Stimulated activated CD8-positive, alpha-beta memory T cell treated with anti-CD3 and anti-CD28 coated beads, Interleukin-7, amount 100 ng/mL, for 1 hour (primary cell): ENCODE measurements at places on chromosomes 3 and 15.

DNA sequence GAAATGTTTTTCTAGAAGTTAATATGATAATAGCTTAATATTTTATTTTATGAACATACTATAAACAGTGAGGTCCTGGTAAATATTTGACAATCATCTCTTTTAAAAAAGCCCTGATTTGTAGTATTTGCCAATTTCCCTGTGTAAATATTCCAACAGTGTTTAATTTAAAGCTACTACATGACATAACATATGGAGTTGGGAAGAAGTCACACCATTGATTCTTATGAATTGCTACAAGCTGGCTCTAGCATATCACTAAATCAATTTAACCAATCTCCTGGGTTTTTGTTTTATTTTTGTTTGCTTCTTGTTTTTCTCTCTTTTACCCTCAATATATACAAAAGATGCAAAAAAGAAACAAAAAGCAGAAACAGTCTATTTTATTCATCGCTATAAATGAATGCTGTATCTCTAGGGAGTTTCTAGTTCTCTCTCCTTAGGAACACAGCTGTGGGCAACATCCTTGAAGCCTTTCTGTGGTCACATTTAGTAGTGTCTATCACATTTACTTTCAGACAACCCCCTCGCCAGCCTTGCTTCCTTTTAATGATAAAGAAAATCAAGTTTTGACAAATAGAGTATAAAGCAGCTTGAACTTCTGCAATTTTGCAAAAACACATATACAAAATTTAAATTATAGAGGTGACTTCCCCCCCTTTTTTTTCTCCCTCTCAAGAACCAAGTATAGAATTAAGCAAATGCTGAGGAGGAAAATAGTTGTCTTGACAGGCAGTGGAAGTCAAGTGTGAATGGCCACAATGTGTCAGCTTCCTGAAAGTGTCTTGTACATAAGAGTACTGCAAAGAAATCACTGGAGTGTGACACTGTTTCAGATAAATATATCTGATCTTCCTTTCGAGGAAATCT is 21.4 kb downstream of the CCR1 start:
- no peak for DNase-seq

DNA sequence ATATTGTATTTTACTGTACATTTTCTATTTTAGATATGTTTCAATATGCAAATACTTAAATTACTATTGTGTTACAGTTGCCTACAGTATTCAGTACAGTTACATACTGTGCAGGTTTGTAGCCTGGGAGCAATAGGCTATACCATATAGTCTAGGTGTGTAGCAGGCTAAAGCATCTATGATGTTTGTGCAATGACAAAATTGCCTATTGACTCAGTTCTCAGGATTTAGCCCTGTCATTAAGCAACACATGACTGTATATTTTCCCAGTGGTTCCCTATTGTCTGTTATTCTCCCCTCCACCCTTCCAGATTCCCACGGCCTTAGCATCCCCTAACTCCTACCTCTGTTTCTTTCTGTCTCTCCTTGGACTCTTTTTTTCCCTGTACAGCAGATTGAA is 10.7 kb downstream of the MOBP start:
- DNase-seq, result no peak

DNA sequence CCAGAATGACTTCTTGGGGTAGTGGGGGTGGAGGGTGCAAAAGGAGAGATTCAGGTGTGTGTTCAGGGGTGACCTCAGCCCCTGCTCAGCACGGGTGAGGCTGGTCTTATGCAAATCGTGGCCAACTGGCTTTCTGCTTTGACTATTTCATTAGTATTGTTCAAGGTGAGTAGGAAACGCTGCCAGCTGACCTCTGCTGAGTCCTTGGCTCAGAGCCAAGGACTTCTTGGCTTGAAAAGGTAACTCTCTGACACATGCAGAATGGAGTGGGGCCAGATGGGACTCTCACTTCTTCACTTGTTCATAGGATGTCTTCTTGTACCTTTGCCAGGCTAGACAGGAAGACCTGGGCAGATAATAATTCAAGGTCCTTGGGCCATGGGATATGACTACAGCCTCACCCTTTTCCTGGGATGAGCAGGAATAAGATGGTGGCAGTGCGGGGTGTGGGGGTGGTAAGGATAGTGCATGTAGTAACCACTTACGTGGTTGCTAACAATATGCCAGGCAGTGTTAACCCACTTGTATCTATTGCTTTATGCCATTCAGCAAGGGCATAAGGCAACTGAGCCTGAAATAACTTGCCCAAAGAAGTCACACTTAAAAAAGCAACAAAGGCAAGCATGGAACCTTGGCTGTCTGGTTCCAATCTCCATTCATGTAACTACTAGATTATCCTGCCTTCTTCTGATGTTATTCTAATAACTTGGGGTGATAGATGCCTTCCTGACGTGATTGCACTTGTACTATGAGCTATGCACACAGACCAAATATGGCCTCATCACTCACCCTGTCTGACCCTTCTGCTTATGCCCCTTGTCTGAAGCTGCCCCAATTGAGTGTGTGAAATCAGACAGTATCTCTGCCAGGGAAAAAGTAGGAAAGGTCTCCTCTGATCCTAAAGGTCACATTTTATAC is 193.1 kb downstream of the NR1D2 start:
- DNase-seq, result no peak

DNA sequence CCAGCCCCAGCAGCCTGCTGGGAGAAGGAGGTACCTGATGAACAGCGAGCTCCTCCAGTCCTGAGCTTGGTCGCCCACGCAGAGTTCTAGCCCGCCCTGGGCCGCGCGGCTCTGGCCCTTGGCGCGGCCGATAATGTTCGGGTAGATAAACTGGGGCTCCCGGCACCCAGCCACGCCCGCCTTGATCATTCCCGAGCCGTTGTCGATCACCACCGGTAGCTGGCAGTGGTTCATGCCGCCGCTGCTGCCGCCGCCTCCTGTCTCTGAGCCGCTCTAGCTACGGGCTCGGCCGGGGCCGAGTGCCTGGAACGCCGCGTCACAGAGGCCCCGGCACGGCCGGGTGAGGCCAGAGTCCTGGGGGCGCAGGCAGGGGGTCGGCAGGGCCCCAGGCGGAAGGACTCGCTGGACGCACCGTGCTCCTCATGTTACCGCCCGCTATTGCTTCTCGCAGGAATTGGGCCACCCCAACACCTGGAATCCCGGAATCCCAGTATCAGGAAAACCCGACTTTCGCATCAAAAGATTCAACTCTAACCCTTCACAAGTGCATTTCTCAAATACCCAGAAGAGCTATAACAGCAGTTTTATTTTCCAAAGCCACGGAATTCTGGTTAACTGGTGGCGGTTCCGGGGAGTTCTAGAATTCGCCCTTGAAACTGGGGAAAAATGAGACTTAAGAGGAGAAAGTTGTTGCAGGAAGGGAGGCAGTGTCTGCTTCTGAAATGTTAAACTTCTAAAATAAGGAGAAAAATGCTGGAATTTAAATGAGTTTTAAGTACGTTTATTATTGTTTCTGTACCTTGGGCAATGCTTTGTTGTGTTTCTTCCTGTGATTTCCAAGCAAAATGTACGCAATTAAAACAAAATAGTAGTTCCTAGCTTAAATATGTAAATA is at the start of gene ACTRT3:
ACTRT3 (minus strand) TSS at position 275 of the 895 bp plus-strand sequence; CDS start at position 234, 41 bp downstream.
- DNase-seq, result no peak

DNA sequence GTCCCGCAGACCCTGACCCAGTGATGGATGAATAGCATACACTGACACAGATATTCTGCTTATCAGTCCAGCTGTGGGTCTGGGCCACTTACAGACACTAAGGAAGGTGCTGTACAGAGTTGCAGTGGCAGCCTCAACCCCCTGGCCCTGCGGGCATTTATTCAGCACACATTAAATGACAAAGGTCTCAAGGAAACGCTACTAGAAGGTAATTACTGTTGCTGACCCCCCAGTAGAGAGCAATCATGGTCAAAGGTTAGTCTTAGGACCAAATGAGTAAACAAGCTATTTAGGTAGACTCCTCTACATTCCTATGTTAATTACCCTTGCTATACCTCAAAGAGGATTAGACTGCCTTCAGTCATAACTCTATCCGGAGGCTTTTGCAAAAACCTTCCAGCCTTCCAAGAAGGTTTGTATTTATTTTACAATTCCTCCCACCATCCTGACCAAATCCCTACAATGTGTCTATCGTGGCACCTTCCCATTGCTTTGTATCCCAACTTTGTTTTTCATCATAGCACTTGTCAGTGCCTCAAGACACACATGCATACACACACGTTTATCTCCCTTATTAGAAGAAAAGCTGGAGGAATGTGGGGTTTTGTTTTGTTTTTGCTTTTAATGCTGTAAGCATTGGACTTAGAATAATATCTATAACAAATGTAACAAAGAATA is 227.9 kb downstream of the PYDC2 start:
- DNase-seq, result no peak

GRCh38 chr15:50653156-50653743 is 33.3 kb downstream of the TRPM7 start:
- no peak for DNase-seq

- DNase-seq, result no peak
These were observed 44.5 kb downstream of the ANAPC13 start for GRCh38 chr3:134441321-134441720.

DNA sequence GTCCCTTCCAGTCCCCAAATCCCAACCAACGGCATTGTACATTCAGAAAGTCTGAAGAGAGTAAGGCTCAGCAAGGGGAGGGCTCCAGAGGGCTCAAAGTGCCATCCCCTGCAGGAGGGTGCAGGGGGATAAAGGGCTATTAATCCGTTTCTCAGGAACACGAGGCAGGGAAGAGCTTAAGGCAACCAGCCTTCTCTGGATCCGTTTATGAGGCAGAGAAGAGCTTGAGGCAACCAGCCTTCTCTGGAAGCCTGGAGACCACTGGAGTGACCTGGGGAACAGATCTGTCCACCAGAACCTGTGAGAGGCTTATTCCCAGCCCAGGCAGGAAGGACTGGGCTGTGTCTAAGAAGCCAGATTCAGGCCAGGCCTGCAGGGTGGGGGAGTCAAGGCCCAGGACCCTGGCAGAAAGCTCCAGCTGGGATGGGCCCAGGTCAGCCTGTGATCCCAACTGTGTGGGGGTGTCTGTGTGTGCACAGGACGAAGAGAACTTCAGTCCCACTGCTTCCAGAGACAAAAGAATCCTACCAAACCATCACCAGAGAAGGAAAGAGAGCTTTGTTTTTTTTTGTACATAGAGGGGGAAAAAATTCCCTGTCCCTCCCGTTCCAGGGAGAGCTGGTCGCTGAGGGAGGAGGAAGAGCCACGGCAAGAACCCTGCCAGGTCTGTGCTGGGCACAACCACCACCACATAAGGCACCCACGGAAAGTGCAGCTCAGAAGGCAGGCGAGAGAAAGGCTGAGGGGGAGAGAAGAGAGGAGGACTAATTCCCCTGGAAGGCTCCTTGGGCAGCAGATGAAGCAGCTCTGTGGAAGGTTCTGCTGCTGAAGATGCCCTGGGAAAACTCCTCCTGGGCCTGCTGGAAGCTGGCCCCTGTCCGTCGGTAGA is 1.6 kb upstream of the ULK3 start:
- DNase-seq, result no peak

- DNase-seq, result no peak
These were observed 317.3 kb upstream of the ARPP21 start for GRCh38 chr3:35322070-35322469.

DNA sequence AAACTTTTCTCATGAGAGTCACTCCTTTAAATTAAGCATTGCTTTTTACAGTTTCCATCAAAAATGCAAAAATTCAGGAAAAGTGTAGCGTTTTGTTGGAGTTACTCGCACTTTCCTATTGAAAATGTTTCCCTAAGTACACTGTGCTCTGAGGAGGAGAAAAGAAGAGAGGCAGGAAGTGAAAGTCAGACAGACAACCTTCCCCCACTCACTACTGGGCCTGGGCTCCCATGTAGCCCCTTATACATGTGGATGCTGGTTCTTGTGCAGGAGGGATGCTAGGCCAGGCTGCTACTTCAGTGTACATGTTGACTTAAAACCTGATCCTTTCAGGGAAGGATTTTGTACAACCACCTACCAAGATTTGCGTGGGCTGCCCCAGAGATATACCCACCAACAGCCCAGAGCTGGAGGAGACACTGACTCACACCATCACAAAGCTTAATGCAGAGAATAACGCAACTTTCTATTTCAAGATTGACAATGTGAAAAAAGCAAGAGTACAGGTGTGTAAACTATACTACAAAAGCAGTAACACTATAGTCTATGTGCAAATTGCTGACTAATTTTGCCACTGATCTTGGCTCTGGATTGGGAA is 15.1 kb downstream of the KNG1 start:
- DNase-seq, result no peak

- no peak for DNase-seq
These were observed 4.4 kb upstream of the AVEN start for GRCh38 chr15:34043391-34043790.

GRCh38 chr3:129718201-129718600 is 111.7 kb upstream of the PLXND1 start:
- DNase-seq, result no peak

- no peak for DNase-seq
These were observed 660 bp downstream of the NECTIN3 start for GRCh38 chr3:111072031-111072921.

GRCh38 chr3:120192579-120192978 is 92.4 kb downstream of the GPR156 start:
- DNase-seq, result no peak

- DNase-seq, result no peak
These were observed 9.3 kb downstream of the ARL13B start for GRCh38 chr3:93989241-93989640.
